ENCODE measurements at places on chromosomes 1 and 21.

DNA sequence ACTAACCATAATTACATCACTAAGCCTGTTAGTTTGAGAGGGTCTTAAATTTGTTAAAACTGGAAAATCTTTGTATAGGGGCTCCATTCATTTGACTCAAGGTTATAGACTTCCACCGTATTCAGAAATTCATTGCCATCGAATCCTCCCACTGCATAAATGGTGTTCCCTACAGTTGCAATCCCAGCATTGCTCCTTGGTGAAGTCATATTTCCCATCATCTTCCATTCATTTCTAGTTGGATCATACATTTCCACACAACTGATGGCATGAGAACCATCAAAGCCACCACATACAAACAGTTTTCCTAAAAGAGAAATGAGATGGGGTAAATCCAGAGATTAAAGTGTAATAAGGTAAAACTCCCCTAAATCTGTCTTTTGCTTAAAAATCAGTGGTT is 19.1 kb downstream of the IVNS1ABP start:
- no peak for DNase-seq

- DNase-seq = no peak
Measured at GRCh38 chr1:98839840-98840239, 164.8 kb downstream of the PLPPR5 start.

GRCh38 chr1:168266644-168267186 is 14.0 kb upstream of the TBX19 start:
- no peak for DNase-seq

GRCh38 chr1:226428791-226429461 is 21.0 kb upstream of the PARP1 start:
- no peak for DNase-seq
